ENCODE measurements at places on chromosomes 1 and 21.

DNA sequence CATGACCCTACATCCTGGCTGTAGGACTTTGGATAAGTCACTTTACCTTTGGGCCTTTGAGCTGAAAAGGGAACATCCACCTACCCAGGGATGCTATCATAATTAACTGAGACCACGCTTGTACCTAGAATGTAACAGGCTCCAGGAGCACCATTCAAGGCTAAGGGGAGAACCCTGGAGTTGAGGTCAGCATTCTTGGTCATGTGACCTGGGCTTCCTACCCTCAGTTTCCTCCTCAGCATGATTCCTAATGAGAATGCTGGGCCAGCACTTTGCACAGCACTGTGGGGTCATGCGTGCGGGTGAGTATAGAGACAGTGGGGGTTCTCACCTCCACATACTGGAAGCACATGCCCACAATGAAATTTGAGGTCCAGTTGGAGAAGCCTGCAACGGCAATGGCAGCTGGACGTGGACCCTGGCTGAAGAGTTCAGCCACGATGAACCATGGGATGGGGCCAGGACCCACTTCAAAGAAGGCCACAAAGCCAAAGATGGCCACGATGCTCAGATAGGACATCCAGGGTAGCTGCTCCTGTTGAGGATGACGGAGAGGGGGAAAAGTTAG, 31.3 kb downstream of the SLC2A1 start:
- DNase-seq: no peak

DNA sequence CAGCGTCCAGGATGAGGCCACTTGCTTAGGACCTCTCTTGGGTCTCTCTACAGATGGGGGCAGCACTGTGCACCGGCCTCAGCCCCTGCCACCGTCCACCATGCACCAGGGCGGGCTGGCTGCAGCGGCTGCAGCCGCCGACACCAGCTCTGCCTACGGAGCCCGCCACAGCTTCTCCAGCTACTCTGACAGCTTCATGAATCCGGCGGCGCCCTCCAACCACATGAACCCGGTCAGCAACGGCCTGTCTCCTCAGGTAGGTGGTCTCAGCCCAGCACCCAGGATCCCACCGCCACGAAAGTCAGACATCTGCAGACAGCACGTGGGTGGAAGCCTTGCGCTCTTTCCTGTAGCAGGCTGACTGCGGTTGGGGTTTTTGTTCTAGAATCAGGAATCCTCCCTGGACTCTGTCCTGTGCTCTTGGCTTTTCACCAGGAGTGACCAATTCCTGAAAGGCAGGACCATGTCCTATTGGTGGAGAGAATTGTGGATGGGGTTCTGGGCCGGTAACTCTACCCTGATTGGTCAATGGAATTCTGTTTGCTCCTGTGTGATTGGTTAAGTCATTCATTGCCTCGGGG, 72.5 kb downstream of the PAX7 start:
- DNase-seq: no peak

GRCh38 chr1:167714098-167714438, 7.7 kb upstream of the MPZL1 start:
- peak; percentile 60 for DNase-seq

DNA sequence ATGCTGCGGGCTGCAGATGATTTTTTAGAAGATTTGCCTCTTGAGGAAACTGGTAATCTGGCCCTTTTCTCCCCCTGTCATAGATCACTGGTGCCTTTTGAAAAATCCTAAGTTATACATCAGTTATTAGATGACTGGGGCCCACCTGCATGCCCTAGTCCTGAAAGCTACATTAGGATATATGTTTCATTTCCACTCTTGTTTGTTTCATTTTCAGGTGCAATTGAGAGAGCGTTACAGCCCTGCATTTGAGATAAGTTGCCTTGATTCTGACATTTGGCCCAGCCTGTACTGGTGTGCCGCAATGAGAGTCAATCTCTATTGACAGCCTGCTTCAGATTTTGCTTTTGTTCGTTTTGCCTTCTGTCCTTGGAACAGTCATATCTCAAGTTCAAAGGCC, 8.1 kb upstream of the IFI44 start:
- no peak for DNase-seq

- DNase-seq: no peak
Observed at GRCh38 chr1:201791779-201792173, 37.2 kb upstream of the IPO9 start.

DNA sequence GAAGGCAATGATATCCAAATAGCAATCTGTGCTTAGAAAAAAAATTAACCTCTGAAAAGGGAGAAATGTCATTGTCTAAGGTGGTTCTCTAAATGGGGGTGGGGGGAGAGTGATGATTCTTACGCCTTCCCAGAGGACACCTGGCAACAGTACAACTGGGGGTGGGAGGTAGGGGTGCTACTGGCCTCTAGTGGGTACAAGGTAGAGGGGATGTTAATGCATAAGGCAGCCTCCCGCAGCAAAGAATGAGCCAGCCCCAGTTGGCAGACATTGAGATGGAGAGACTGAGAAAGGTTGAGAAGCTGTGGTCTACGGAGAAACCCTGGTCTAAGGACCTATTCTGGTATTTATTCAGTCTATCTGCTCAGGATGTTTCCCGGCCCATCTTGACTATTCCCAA, 472.2 kb upstream of the RUNX1 start:
- no peak for DNase-seq

Data from Kasumi-1 (cell line).